ENCODE measurements at places on chromosomes 12 and 14.
A peak's percentile ranks its signal among the peaks of the same experiment; 100 is the strongest.

GRCh38 chr14:56221382-56222128, 103.3 kb downstream of the PELI2 start:
- no peak for DNase-seq

GRCh38 chr12:89950421-89950820, 241.8 kb upstream of the ATP2B1 start:
- peak; percentile 15 for DNase-seq

GRCh38 chr14:93731753-93732152, 56.5 kb downstream of the PRIMA1 start:
- no peak for DNase-seq

DNA sequence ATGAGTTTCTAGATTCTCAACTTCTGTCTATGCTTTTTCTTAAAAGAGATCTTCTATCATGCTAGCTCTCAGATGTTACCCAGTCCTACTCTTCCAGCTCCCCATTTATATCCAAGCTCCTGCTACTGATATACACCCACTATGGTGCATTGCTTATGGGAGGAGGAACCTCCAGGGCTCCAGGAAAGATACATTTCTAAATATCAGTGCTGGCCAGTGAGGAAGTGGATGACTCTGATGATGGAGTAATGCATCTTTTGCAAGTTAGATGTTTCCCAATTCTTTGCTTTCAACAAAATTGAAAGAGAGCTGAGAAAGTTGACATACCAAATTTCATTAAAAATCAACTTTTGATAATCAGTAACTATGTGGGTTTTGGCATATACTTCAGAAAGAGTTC, 105.7 kb upstream of the RESF1 start:
- DNase-seq = no peak

DNA sequence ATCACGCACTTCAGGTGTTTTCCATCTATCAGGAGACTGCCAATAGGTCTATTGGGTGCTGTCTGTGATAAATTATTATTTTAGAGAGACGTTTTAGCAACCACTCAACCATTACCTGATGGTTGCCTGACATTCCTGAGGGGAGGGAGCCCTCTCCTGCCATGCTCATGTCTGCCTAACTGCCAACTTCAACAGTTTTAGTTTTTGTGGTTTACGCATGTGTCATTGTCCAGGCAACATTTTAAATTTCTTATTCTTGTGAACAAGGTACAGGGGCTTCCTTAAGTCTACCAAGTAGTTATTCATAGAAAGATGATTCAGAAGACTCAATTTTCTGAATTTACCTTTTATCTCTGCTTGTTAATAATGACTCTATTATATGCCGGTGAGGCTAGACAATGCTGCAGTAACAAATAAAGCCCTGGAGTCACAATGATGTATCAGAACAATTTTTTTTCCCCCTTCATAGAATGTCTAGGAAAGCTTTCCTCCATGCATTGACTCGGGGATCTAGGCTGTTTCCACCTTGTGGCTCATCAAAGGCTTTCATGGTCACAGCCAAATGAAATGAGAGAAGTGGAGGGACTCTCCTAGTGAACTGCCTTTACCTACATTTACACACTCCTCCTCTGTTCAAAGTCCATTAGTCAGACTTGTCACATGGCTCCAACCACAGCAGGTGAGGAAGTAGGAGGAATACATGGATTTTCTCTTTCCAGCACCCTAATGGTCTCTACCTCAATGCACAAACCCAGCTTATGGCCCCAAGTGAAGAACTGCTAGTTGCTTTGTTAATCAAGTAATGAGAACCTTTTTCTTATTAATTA, 225.8 kb downstream of the CRADD start:
- no peak for DNase-seq

DNA sequence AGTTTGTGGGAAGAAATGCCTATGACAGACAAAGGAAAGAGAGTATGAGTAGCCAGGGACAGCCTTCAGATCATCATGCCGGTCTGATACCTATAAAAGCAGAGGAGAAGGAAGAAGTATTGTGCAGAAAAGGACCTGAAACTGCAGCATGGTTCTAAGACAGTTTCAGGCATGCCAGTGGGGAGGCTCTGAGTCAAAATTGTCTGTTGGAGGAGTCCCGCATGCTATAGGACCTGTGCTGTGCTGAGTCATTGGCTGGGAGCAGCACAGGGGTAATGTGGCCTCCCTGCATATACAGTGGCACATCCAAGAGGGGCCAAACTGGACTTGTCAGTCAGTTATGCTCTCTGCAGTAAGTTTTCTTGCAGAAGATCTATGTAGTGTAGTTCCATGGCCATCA, 40.7 kb downstream of the NEUROD4 start:
- DNase-seq = no peak

- peak; percentile 64 for DNase-seq
These were observed 32.4 kb upstream of the HELB start for GRCh38 chr12:66269757-66270383.

GRCh38 chr14:69473260-69473659, 11.3 kb upstream of the PLEKHD1 start:
- DNase-seq = no peak

DNA sequence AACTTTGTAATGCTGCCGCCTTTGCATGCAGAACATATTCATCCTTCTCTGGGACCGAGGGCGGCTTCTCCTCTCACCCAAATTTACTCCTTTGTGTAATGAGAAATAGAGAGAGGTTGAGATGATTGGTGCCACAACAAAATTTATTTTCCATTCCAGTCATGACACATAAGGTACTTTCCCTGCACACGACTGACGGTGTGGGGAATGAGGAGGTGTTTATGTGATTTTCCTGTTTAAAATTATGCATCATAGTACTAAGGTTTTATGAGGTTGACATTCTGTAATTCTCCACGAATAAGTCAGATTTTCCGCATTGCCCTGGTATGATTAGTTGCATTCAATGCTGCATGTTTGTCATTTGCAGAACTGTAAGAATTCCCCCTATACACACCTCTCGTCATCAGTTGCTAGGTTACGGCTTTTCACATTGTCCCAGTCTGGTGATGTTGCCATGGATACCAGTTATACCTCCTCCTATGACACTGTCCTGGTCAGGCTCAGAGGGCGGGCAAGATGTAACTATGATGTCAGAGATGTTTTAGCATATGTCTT, 23.1 kb downstream of the BICDL1 start:
- DNase-seq = peak; percentile 38

GRCh38 chr12:116065606-116066005, 211.9 kb downstream of the MED13L start:
- peak; percentile 53 for DNase-seq

DNA sequence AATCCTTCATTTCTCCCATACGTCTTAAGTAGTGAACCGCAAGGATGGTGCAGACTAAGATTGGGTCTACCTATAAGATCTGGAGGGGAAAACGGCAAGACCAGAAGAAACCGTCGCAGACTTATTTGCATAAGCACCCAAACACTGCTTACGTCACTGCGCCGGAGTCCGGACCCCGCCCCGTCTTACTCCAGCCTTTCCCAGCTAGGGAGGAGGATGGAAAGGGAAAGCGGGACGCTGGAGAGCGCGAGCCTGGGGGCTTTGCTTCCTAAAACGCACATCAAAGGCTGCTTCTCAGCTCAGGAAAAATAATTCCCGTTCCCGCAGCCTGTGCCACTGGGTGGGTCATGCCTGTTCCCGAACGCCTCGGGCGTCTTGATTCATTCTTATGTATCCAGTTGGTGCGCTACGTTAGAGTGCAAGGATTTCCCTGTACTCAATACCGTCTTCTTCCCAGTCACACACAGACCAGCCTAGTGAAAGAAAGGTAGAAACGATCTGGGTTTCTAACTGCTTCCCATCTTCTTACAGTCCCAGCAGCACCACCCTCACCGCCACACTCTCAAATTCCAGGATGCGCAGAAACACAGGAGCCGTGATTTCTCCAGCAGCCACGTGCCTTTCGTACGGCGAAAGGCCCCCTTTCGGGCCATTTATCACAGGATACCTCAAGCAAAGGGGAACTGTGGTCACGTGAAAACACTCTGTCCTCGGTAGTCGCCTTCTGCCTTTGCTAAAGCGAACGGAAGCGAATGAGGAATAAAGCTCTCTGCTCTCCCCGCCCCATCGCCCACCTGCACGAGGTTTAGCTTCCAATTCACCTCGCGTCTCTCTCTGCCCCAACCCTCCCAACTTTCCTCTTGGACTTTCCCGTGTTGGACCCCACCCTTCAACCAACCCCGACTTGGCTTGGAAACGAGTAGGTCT, 1.1 kb downstream of the SLC6A15 start:
- peak; percentile 88 for DNase-seq

DNA sequence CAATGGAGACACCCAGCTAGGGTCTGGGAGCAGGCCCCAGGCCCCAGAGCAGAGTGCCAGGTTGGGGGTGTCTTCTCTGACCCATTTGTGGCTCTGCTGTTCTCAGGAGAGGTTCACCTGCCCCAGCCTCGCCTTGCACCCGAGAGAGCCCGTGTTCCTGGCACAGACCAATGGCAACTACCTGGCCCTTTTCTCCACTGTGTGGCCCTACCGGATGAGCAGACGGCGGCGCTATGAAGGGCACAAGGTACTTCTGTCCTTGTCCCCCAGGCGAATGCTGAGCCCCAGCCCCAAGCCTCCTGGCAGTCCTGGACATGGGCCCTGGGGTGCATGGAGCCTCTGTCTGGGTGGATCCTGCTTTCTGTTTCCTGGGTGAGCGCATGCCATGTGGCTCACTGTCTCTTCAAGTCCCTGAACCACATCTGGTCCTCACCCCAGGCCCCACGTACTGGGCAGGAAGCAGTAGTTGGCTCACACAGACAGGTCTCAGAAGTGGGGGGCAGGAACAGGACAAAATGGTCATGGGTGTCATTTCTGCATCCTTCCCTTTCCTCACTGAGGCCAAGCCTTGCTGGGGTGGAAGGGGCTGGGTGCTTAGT, 58.2 kb downstream of the BEGAIN start:
- DNase-seq = no peak

- peak; percentile 73 for DNase-seq
These were observed 23.8 kb downstream of the CFAP251 start for GRCh38 chr12:121942145-121942718.

- DNase-seq = no peak
These were observed 999.3 kb downstream of the VRK1 start for GRCh38 chr14:97796511-97796910.

DNA sequence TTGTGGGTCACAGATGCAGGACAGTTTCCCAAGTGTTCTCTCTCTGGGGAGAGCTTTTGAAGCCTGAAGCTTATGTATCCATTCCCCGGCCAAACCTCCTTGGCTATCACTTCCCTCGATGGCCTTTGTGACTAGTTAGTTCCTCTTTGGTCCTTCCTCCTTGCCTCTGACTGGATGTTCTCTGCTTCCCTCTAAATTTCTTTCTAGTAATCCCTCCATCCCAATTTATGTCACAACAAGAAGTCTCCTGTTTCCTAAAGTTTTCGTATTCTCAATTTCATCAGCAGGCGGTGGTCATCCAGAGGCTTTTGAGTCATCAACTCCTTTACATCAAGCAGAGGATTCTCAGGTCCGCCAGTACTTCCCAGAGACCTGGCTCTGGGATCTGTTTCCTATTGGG, 27.5 kb downstream of the A2ML1 start:
- DNase-seq = no peak

- peak; percentile 57 for DNase-seq
These were observed 12.8 kb downstream of the STX2 start for GRCh38 chr12:130826151-130826801.

DNA sequence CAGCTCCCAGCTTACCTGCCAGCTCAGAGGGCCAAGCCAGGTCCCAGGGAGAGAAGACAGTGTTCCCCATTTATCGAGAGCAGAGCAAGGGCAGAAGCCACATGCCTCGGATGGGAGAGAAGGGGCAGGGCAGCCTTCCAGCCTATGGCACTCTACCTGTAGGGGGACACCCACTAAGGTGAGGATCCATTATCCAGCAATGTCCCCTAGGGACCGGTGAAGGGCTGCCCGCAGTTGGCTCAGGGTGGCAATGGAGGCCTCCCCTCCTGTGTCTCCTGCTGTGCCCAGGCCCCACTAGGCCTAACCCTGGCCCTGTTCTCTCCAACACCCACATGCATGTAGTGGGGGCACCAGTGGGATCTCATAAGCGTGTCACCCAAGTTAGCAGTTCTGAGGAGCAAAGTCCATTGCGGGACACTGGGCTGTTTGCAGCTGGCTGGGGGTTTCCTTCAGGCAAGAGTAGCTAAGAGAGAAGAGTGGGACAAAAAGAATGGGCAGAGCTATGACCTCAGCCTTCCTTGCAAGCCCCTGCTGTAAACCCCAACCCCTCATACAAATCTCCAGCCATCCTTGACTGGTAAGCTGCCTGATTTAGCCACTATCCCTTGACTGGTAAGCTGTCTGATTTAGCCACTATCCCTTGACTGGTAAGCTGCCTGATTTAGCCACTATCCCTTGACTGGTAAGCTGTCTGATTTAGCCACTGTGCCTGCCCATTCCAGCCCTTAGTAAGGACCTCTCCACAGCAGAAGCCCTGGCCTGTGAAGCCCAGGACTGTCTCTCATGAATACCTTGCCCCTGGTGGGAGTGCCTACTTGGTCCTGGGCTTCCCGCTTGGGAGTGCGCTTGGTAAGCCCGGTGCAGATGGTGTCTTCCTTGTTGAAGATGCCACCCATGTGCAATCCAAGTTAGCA, 5.2 kb upstream of the ASB2 start:
- DNase-seq = no peak

- no peak for DNase-seq
These were observed 9.2 kb downstream of the ZFP36L1 start for GRCh38 chr14:68783408-68784225.

- peak; percentile 6 for DNase-seq
These were observed 6.9 kb downstream of the GNPTAB start for GRCh38 chr12:101823891-101824290.

DNA sequence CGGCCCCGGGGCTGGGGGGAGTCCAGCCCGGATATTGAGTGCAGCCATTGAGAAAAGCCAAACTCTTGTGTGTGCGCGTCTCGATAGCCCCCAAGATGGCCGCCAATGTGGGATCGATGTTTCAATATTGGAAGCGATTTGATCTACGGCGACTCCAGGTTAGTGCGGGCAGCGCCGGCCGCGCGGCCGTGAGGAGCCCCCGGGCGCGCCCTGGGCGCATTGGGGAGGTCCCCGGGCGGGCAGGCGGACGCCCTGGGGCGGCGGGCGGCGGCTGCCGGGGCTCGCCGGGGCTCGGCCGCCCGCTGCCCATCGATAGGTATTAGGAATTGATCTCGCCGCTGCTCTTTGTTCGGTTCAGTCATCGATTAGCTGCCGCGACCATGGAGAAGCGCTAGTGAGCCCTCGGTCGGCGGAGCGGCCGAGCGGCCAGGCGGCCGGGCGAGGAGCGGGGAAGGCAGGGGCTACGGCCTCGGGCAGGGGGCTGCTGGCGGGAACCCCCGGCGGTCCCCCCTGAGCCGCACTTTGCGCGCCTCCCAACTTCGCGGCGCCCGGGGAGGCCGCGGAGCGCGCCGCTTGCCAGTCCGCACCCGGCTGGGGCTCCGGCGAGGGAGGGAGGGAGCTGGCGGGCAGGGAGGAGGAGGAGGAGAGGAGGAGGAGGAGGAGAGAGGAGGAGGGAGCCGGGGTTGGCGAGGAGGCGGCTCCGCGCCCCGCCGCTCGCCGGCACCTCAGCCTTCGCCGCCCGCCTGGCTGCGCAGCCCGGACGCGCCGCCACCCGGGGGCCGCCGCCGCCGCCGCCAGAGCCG, 113.9 kb upstream of the MYL2 start:
- DNase-seq = no peak

DNA sequence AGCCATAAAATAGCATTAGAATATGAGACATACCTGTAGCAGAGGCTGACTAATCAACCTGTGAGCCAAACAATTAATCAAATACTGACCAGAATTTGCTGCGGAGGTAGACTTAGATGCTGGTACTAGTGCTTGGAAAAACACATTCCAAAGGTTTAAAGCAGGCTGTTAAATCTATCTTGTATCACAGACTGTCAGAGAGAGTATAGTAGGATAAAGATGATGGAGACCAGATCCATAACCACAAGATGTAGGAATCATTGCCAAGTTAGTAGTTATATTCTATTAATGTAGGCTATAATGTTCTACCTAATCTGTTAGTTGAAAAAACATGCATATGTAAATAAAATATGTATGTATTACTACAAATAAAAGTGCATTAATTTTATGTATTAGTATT, 726.2 kb downstream of the SLC6A15 start:
- no peak for DNase-seq
